ENCODE measurements at places on chromosomes 4 and X.

GRCh38 chr4:95982516-95982915, 142.6 kb downstream of the PDHA2 start:
- DNase-seq: no peak

GRCh38 chr4:183920512-183920911, 15.4 kb downstream of the STOX2 start:
- no peak for DNase-seq

DNA sequence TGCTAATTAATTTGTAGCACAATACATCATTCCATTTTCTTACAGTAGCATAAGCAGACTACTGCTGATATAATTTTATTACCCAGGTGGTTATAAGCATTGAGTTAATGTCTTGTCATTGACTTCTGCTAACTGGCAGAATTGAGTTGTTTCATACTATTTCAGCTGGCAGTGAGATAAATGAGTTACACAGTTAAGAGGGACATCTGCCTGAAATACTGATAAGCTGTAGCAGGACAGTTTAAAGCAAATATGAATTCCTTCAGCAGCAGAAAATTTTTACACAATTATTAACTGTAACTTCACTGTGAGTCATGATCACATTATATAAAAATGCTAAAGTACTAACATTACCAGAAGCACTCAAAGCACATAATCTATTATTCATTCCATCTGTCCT, 326.8 kb downstream of the INPP4B start:
- DNase-seq: no peak

GRCh38 chr4:92246384-92246783, 57.4 kb upstream of the GRID2 start:
- DNase-seq: no peak

DNA sequence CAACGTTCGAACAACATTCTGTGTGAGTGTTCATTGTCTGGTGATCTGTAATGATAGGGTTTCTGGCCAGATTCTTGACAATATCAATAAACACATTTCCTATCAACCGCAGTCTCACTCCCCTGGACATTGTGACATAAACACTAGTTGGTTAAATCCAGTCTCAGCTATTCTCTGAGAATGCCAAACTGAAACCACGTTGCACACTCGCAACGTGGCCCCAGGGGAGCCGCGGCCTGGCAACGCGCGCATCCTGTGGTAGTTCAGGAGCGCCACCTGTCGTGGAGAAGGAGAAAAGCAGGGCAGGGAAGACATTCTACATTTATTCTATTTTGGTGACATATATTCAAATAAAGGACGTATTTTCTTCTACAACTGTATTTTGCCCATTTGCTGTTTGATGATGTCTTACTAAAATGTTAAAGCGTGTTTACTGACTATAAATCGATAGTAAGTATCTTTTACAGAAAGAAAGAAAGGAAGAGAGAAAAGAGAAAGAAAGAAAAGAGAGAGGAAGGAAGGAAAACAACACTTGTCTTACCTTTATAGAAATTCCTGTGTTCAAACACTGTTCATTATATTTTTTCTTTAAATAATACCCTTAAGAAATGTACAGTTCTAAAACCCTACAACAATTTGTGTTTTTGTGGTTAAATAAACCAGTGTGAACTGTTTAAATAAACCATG, 738.3 kb upstream of the FRG1 start:
- no peak for DNase-seq

- no peak for DNase-seq
Measured at GRCh38 chrX:136708348-136708747, 60.4 kb downstream of the CD40LG start.

- no peak for DNase-seq
Measured at GRCh38 chrX:109936114-109936513, 66.8 kb upstream of the TMEM164 start.

DNA sequence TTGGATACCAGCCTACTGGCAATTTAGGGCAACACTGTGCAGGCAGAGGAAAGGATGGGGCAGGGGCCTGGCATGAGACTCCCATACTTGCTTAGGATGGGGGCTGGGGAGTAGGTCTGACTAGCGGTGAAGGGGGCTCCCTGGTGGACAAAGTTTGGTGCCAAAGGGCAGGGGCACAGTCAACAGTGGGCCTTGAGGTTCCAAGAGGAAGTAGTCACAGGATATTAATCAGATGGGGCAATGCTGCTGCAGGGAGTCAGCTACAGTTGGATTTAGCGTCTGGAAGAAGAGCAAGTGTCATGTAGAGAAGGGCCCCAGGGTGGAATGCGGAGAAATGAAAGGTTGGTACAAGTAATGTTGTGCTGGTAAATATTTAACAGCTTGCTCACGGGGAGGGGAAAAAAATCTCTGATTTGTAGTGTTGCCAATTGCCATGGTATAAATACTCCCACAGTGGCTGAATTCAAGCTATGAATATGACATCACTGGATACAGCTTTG, 139.4 kb downstream of the PJA1 start:
- DNase-seq: no peak

- no peak for DNase-seq
Measured at GRCh38 chr4:3122081-3122563, 47.6 kb downstream of the HTT start.

DNA sequence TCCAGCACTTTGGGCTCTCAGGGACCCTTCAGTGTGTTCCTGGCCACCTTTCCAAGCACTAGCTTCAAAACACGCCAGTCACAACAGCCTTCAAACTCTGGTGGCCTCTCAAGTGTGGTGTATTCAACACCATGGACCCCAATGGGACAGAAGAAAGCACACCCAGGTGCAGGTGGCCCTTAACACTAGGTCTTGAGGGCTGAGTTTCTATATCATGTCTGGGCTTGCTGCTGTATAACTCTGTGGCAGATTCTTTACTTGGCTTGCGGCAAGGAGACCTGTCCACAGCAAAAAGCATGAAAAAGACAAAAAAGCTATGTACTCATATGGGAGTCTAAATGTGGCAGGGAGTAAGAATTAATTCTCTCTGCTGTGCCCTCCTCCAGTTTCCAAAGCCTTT, 23.1 kb downstream of the MSL3 start:
- DNase-seq: no peak

DNA sequence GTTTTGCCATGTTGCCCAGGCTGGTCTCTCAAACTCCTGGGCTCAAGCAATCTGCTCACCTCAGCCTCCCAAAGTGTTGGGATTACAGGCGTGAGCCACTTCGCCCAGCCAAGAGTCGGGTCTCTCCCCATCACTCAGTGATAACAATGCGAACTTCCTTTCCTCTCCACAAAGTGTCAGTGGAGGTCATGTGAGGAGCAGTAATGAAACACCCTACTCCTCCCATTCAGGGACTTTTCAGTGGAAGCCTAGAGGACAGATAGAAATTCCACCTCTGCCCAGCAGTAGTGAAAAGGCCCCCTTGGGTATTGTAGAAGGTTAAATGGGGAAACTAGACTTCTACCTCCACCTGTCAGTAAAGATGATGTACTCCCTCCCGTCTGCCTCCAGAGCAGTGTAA, 141.9 kb upstream of the STK26 start:
- no peak for DNase-seq

All from stimulated activated CD4-positive, alpha-beta T cell treated with anti-CD3 and anti-CD28 coated beads, Interleukin-4, amount 100 ng/mL, for 24 hours (primary cell).